GM04504 (cell line): ENCODE measurements at places on chromosomes 2 and 18.
A peak's percentile ranks its signal among the peaks of the same experiment; 100 is the strongest.

DNA sequence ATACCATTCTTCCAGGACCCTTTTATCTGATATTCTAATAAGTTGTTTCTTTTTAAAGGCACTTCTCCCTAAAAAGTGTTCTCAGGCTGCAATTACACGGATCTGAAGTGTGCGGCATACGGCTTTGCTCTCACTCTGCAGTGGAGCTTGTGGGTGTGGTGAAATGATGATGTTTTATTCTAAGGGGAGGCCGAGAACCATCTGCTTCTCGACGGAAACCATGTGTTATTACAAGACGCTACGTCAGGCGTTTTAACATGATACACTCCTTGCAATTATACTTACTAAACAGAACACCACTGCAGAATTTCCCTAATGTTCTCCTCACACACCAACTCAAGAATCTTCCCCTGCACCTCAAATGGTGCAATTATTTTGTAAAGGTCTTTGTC lies 34.9 kb upstream of the CTDP1 start:
- DNase-seq, result no peak

DNA sequence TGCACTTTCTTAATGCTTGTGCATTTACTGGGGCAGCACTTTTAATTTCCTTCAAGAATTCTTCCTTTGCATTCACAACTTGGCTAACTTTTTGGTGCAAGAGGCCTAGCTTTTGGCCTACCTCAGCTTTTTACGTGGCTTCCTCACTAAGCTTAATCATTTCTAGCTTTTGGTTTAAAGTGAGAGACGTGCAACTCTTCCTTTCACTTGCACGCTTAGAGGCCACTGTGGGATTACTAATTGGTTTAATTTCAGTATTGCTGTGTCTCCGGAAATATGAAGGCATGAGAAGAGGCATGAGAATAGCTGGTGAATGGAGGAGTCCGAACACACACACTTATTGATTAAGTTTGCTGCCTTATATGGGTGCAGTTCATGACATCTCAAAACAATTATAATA lies 354.1 kb downstream of the DLGAP1 start:
- no peak for DNase-seq

- no peak for DNase-seq
Measured at GRCh38 chr2:22946553-22946952, 438.4 kb upstream of the KLHL29 start.

DNA sequence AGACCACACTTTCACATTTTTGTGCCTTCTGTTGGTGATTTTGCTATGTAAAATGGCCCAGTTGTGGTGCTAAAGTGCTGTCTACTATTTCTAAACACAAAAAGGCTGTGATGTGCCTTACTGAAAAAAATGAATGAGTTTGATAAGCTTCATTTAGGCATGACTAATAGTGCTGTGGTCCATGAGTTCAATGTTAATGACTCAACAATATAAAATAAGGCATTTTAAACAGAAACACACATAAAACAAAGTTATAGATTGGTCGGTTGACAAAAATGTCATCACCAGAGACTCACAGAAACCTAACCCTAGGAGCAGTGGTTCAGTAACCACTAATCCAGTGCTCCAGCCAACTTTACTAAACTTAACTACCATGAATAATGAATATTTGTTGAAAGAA lies 160.0 kb downstream of the DNAH6 start:
- peak; percentile 76 for DNase-seq

GRCh38 chr2:214265991-214266489 lies 144.8 kb upstream of the VWC2L start:
- DNase-seq, result no peak

DNA sequence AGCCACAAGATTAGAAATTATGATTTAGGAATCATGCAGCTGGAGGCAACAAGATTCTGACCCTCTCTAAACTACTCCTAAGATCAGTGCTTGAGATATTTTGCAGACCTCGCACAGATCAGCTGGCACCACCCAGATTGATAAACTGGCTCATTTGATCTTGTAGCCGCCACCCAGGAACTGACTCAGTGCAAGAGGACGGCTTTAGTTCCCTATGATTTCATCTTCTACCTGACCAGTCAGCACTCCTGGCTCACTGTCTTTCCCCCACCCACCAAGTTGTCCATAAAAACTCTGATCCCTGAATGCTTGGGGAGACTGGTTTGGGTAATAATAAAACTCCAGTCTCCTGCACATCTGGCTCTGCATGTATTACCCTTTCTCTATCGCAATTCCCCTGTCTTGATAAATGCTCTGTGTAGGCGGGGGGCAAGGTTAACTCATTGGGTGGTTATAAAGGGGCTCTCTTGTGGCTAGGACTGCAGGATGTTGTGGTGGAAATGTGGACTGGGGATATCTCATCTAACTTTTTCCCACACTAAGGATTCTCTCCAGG lies 96.1 kb downstream of the ARL6IP6 start:
- no peak for DNase-seq

DNA sequence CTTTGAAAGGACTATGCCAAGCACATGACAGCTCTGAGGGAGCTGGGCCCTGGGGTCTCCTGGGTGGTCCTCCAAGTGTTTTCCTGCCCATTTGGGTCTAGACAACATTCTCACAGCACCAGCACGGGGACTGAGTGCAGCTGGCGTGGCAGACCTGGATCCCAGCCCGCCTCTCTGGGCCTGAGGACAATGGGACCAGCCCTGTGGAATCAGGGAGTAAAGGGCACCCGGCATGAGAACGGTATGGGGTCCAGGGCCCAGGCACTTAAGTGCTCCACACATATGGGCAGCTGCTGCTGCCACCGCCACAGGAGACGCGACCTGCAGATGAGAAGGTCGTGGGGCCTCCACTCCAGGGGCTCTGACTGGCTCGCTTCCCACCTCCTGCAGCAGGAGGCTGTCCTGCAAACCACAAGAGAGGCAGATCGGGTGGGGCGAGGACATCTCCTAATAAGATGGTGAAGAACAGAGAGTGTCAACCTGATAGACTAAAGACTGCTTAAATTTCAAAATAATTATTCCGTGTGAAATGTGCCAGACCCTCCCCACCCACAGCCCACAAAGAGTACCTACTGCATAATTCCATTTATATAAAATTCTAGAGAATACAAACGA lies 46.3 kb downstream of the FAM178B start:
- no peak for DNase-seq

DNA sequence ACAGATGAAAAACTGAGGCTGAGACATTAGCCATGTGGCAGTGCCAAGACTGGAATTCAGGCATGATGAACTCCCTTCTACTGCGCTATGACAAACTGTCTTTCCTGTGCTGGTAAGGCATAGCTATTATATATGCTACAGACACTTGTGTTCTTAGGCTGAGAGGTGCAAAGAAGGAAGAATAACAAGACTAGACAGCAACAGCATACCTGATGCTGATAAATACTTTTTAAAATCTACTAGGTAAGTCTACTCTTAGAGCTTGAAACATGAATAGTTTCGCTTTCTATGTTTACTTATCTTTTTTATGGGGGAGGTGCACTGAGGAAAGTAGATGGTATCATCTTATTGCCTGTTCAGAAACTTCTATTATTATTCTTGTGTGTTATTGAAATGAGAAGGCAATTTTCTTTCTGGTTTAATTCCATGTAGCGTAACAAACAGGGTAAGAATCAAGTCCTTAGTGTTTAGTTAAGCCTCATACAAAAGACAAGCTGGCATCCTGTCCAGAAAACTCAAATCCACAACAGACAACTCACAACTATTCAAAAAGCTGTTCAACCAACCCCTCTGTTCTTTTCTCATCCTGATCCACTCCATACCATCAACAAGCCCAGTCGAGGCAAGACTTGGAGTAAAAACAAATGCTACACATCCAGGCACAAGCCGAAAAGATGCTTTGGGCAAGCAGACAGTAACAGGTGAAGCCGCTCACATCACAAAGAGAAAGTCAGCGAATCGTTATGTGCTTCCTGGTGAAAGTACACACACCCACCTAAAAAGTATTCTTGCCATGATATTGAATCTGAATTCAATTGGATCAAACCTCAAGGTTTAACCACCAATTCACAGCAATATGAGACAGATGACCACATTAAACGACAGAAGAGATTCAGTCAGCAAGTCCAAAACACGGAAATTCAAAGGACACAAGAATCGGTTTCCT lies 1.5 kb downstream of the TTC32 start:
- no peak for DNase-seq

DNA sequence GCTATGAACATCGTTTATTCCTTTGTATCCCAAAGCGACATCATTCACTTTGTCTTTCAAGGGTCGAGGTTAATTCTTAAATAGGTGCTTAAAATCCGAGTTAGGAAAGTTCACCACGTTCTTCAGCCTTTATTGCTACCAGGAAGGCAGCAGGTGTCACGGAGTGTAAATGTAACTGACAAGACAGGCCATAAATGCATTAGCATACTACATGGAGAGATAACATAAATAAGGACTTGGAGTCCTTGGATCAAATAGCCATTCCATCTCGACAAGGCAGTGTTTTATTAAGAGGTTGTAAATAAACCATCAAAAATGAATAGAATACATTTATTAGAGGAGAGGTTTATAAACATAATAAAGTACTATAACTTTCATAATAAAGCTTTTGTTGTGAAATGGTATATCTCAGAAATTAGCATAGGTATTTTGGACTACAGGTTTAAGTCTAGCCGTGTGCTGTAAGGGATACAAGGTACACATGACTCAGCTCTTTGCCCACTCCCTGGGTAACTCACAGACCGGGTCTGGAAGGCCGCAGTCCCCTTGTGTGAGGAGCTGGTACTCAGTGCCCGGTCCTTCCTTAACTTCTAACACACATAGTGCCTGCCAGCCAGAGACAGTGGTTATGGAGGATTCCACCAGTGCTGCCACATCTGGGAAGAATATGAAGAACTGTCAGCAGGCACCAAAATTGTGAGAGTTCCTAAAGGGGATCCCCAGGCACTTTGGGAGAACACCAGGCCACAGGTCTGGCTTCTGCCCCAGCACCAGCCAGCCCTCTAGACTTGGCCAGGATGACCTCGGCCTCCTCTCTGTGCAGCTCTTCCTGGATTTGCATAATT lies 29.4 kb downstream of the CAPN13 start:
- no peak for DNase-seq

DNA sequence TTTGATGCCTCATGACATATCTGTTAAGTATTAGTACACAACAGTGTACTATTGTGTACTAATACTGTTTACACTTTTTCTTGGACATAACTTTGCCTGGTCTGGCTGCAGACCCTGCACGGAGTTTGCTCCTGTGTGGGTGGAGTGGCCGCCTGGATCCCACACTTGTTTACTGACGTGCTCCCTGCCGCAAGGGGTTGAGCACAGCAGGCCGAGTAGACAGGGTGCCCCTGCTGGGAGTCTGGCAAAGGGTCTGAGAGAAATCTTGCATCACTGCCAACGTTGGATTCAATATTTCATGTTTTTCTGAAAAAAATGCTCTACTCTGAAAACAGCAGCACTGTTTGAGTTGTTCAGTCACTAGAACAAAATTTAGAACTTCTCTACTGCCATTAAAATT lies 59.0 kb downstream of the PDK1 start:
- DNase-seq, result no peak

- no peak for DNase-seq
Measured at GRCh38 chr18:59610546-59611140, 86.6 kb downstream of the CCBE1 start.

DNA sequence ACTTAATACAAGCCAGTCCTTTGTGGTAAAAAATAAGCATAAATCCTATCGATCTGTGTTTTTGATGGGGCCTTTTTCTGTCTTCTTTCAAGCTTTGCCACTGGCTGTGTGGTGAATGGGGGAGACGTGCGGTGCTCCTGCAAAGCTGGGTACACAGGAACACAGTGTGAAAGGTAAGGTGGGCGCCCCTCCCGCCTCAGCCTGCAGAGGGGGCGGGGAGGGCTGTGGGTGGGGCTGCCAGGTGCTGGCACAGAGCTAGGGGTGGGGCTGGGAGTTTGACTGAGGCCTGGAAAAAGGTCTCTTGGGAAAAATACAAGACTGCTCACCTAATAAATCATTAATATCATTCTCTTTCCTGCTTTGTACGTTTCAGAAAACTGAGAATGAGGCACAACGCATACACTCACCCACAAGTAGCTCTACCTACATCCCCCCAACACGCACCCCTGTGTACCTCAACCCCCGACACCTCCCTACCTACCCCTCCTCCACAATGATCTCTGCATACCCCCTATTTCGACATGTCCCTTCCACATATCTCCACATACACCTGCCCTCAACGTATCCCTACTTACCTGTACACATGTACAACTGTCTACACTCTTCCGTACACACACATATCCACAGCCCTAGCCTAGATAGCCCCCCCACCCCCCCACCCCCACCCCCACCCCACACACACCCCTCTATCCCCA lies 129.7 kb upstream of the TTC39C start:
- no peak for DNase-seq

DNA sequence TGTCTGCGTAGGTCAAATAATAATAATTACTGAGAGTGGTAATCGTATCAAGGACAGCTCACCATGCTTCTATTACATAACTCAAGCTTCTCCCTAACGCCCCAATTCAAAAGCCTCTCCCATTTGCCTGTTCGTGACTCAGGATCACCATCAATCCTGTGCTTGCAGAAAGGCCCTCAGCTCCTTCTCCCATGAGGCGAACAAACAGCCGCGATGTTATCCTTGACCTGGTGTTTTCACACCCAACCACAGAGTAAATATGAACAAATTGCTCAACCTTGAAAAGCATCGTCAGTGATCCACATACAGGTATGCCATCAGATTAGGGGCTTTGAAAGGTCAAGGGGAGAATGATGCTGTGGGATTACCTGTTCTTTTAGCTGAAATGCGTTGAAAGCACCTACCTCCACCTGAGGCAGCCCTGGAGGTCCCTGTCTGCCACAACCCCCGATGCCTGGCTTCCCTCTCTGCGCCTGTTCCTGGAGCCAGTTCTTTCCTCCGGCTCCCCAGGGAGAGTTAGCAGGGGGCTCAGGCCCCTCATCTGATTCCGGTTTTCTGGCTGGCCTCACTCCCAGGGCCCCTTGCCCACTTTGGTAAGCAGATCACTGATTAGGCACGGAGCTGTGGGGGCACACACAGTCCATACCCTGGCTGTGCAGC lies 39.1 kb upstream of the ODC1 start:
- no peak for DNase-seq

GRCh38 chr2:131394147-131394931 lies 30.4 kb upstream of the RAB6D start:
- no peak for DNase-seq

GRCh38 chr2:200618590-200619021 lies 32.8 kb downstream of the AOX1 start:
- DNase-seq, result no peak

DNA sequence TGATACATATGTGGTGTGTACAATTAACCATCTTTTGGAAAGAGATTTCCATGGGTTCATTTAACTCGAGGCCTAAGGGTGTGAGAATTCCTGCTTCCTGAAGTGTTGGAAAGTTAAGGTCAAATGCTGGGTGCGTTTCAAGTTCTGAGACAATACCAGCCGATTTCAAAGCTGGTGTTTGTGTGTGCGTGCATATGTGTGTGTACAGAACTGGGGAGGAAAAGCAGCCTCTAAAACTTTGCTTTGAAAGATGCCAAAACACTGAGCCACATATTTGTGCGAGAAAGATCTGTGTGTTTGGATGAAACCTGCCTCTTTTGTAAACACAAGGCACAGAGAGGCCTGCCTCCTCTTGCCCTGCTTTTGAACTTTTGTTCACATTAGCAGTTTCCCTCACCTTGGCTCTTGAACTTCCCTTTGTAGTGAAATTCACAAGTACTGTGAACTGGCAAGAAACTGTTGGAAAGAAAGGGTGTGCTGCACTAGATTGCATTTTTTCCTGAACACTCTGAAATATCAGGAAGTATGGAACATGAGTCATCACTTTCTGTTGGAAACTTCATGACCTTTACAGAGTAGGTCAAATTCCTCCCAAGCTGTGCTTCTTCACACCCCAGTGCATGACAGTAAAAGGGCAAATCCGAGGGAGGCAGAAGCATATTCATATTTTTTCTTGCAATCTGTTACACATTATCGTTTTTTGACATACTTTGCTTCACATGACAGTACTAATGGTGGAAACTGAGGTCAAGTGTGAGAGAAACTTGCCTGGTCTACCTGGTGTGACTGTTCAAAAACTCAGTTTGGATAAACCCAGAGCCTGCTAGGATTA lies 20.0 kb upstream of the CAVIN2 start:
- DNase-seq, result peak; percentile 87
